ENCODE measurements at places on chromosomes 5 and 9.
A peak's percentile ranks its signal among the peaks of the same experiment; 100 is the strongest.

DNA sequence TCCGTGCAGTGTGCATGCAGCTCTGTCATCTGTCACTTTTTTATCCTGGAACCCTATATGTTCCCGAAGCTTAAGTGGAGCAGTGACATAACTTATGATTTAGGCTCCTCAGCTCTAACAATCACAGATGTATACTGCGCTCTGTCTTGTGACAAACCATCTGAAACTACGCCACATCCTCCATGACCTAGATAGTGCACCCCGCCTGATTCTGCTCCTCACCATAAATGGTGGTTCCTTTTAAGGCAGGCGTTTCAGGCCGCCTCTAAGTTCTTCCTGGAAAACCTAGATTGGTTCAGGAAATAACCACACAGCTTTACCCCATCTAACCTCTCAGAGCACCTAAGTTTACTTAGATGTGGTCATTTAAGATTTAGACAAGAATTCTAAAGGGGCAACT, 372.0 kb downstream of the CDH10 start:
- DNase-seq = no peak

GRCh38 chr5:77012601-77013000, 17.6 kb upstream of the AGGF1 start:
- DNase-seq = no peak

- peak; percentile 53 for DNase-seq
Measured at GRCh38 chr5:132883261-132883834, 9.9 kb downstream of the LEAP2 start.

GRCh38 chr9:131019388-131020239, 10.6 kb downstream of the LAMC3 start:
- DNase-seq = peak; percentile 29

GRCh38 chr9:104556830-104557634, 11.9 kb upstream of the OR13C8 start:
- DNase-seq = no peak

Measured in AG09309 (cell line).